Neural progenitor cell (in vitro differentiated cells): ENCODE measurements at places on chromosomes 7 and 10.

GRCh38 chr7:149330914-149331567, 69.0 kb downstream of the ZNF783 start:
- DNase-seq, result no peak

GRCh38 chr10:76879116-76879913, 758.3 kb downstream of the KCNMA1 start:
- no peak for DNase-seq

DNA sequence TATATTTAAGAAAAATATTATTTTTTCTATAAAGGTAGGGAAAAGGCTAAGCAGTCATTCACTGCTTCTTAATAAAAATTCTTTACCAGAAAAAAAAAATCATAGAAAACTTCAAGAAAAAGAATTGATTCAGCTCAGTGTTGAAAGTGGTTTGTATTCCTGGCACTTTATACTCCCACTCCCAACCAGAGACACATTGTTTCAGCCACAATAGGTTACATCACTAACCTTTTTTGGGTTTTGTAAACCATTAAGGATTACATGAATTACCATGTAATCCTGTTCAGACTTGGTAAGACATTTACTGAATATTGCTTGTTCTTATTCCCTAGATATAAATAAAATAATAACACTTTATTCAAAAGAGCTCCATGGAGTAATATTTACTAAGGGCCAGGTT, 46.6 kb downstream of the MINPP1 start:
- no peak for DNase-seq

GRCh38 chr10:11446133-11446532, 165.3 kb downstream of the USP6NL start:
- no peak for DNase-seq

DNA sequence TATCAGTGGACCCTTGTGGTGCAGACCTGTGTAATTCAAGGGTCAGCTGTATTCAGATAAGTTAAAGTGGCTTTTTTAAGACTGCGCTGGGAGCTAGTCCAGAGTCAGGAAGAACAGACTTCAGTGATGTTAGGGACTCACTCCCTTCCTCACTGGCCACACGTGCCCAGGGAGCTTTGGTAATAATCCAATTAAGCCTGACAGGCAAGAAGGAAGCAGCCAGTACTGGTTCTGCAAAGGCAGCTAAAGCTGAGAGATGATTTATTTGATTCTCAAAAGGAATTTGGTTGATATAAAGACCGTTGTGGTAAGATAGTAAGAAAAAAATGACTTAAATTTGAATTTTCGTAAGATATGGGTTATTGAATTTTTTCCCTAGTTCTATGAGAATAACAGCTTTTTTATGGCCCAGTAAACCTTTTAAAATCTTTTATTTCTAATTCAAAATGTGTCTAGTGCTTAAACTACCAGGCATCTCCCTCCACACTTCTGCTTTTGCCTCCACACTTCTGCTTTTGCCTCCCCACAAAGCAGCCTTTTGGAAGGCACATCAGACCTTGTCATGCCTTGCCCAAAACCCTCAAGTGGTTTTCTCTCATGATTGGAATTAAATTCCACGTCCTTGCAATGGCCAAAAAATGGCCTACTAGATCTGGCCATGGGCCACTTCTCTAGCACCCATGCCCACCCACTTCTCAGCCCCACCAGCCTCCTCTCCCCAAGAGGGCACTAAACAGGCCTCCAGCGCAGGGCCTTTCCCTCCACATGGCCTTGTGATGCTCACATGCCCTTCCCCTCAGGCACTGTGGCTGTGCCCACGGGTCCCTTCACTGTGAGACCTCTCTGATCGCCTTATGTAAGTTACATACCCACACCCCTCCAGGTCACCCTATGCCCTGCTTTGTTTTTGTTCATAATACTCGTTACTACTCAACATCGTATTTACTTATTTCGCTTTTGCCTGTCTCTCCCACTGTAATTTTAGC, 92.5 kb downstream of the POU6F2 start:
- DNase-seq, result peak; percentile 53

DNA sequence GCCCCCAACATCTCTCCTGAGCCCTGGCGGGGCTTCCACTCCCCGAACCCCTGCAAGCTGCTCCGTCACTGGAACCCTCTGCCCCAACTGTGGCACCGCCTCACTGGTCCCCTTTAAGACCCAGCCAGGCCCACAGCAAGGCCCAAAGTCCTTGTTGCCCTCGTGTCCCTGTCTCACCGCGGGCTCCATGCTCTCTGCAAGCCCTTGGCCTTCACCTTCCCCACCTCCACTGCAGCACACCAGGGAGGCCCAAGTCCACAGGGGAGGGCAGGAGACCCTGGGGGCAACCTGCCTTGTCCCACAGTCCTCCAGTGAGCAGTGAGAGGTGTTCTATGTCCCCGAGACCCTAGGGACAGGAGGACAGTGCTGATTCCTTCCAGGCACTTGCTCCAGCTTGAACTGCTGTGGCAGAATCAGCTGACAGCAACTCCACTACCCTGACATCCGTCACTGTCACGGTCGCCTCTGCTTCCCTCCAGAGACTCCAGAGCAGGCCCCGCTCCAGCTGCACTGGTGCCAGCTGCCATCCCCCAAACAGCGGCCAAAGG, 105.3 kb downstream of the CYTH3 start:
- no peak for DNase-seq

DNA sequence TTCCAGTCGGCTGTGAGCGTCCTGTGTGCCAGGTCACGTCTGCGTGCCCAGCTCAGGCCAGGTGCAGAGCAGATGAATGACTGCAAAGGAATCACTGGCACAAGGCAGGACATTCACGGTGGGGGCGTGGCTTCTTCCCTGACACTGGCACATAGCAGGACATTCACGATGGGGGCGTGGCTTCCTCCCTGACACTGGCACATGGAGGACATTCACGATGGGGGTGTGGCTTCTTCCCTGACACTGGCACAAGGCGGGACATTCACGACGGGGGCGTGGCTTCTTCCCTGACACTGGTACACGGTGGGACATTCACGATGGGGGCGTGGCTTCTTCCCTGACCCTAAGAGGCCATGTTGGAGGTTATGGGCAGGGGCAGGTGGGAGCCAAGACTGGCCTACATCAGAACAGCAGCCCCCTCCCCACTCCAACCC, 64.3 kb downstream of the MYL10 start:
- DNase-seq, result peak; percentile 80

DNA sequence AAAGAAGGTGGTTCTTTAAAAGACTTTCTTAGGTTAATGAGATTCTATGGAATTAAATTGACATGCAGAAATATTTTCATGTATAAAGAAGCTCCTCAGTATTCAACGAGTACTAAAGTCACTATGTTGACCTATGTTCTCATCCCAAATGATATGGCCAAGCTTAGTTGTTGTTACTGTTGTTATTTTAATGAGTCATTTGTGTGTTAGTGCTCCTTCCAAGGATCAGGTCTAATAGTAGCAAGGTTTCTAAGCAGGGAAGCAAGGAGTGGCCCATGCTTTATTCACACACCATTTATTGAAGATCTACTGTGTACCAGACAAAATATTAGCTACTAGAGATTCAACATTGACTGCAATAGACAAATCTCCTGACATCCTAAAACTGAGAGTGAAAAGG, 41.9 kb downstream of the LRRN3 start:
- DNase-seq, result no peak

- DNase-seq, result no peak
Observed at GRCh38 chr10:20737107-20737506, 160.0 kb downstream of the NEBL start.

DNA sequence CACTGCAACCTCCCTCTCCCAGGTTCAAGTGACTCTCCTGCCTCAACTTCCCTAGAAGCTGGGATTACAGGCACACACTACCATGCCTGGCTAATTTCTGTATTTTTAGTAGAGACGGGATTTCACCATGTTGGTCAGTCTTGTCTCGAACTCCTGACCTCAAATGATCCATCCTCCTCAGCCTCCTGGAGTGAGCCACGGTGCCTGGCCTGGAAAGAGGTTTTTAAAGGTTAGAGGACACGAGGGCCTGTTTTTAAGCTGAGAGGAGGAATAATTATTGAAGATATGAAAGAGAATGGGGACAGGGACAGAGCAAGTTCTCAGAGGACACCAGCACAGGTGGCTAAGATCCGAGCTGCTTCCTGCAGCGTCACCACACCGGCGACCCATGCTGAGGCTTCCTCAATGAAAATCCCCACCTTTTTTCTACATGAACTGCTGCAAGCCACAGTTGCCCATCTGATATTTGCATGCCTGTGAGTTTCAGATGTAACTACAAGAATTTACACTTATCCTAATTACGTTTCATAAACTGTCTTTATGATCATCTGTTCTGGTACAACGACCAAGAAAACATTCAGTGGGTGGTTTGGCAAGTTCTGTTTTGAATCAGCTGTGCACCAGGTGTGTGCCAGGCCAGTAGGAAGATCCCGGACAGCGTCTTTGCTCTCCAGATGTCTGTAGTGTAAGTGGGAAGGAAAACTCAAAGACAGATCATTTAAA, 76.0 kb downstream of the HIP1 start:
- DNase-seq, result no peak

- no peak for DNase-seq
Observed at GRCh38 chr7:78264105-78264504, 465.5 kb downstream of the PHTF2 start.

- no peak for DNase-seq
Observed at GRCh38 chr10:98338318-98338717, 70.3 kb upstream of the LOXL4 start.
